ENCODE measurements at places on chromosomes 11 and 22. TPM values are rescaled to one million over a fixed set of nuclear protein-coding genes. Genes with fewer than 3 reads are reported as not detected.

The MRGPRX4 gene
- total RNA-seq, result not detected

The ZC3H12C gene
- total RNA-seq, result 12.0 TPM

The PRG3 gene
- total RNA-seq, result not detected

The OR52N4 gene
- not detected for total RNA-seq

DNA sequence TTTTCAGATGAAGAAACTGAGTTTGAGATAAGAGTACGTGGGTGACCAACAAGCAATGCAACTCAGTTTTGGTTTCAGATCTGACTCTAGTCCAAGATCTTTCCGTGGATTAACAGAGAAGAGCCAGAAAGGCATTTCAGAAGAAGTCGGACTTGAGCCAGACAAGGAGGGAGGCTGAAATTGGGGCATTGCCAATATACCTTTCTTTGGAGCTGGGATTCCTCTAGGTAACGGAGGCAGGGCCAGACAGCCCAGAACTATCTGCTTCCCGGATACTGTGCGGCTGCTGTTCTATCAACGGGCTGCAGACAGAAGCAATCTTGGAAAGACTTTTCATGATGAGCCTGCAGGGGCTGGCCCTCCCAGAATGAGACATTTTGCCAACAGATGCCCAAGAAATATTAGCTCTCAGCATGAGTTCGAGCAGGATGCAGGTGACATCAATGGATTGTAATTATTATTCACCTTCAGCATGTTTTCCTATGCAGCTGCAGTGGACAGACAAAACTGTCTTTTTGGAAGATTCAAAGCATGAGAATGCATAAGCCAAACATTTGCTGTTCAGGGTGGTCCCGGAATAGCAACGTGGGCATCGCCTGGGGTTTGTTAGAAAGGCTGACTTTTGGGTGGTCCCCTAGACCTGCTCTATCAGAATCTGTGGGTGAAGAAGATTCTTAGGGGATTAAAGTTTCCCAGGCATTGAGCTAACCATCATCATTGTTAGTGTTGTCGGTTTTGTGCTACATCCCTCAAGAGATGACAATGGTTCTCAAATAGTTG, 95.7 kb downstream of the SCN3B start:
- peak; percentile 15 for DNase-seq

GRCh38 chr22:49995361-49996118, 17.0 kb downstream of the IL17REL start:
- no peak for DNase-seq

DNA sequence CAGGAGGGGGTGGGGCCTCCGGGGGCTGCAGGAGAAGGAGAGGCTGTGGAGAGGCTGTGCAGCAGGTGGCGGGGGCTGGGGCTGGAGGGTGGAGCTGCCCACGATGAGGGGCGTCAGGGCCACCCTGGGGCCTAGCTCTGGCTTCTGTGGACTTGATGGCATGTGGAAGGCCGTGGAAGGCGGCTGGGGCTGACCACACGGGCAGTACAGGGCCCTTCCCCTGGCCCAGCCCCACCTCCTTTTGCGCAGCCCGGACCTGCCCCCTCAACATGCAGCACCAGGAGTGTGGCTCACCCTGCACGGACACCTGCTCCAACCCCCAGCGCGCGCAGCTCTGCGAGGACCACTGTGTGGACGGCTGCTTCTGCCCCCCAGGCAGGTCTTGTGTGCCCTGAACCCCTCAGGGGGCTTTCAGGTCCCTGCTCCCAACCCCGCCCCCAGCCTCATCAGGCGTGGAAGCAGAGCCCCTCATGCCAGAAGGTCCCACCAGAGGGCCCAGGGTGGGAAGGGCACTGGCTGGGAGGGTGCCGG, 6.1 kb downstream of the MUC5B start:
- no peak for DNase-seq

GRCh38 chr11:111400595-111400994, 21.5 kb upstream of the POU2AF1 start:
- DNase-seq, result no peak

DNA sequence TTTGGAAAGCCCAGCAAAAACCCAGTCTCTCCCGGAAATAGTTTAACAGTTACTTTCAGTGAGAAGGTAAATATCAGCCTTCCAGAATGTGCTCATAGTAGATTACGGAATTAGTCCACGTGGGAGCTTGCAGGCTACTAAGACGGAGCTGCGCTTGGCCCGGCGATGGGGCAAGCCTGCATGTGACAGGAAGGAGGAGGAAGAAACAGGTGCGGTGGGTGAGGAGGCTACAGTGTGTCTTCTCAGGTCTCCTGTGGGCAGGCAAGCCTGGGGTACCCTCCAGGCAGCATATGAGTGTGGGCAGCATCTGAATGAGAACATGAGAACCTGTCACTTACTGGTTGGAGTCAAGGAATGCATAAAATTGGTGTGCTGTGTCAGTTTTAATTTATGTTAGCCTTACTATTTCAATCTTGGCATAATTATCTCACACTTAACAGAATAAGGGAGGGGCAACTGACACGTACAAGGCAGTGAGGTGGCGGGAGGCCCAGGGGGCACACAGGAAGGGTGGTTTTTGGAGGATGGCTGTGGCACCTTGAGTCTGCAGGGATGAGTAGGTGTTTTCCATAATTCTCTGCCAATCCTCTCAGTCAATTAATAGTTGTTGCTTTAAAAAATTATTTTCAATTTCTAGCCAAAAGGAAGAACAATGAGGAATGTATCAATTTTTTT, 35.7 kb downstream of the CLMP start:
- no peak for DNase-seq

DNA sequence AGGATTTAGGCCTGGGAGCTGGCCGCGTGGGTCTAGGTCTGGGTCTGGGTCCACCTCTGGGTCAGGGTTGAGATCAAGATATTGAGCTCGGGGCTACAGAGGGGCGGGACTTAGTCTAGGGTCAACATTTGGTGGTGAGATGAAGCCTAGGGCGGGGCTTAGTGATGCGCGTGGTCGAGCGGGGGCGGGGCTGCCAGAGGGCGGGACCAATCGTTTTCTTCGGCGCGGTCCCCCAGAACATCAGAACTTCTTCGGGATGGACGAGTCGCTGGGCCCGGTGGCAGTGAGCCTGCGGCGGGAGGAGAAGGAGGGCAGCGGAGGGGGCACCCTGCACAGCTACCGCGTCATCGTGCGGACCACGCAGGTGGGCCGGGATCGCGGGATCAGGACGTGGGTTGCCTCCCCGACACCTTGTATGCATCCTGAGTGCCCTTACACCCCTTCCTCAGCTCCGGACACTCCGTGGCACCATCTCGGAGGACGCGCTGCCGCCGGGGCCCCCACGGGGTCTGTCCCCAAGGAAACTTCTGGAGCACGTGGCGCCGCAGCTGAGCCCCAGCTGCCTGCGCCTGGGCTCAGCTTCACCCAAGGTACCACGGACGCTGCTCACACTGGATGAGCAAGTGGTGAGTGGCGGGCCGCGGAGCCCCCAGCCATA, 4.2 kb downstream of the SIPA1 start:
- DNase-seq, result no peak

DNA sequence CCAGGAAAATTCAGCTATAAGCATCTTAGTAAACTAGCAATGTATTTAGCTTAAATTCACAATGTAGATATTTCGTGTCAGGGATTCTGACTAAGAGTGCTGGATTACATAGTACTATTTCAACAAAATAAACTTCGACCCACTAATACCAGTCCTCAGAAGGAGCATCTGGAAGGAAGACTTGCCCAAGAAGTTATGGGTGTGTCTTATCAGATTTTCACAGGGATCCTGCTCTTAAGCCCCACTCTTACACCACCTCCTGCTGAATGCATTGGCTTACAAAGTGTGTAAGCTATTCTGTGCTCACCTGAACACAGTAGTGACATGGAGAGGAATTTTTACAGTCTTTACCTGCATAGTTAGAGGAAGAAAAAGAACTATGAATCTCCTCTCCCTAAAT, 35.4 kb upstream of the ANO5 start:
- DNase-seq, result no peak
